ENCODE measurements at places on chromosomes 7 and 10.

DNA sequence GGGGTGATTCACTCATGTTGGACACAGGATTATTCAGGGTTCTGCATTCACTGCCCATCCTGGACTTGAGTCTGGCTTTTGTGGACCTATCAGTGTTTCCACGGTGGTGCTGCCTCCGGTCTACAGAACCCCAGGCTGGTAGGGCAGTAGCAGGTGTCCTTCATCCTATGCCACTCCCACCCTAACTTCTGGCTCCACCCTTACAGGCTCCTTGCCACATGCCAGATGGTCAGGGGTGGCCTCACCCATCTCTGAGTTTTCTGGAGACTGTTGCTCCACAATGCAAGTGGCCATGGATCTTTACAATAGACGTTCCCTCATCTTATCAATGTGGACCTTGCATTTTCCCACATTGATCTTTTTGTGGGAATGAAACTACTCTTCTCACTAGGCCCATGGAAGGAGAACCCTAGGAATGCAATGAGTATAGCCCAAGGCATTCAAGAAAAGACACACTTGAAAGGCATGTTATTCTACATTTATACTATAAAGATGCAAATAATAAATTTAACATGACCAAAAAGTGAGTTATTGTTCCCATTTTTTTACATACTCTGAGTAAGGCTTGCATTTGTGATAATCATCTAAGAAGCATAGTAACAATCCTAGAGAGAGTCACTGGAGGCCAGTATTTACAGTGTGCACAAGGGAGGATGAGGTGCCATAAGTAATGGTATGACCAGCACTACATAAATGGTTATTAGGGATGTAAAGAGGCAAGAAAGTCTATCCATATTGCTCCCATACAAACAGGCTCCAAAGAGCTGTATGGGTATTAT is 57.4 kb upstream of the ADO start:
- no peak for DNase-seq

- no peak for DNase-seq
Observed at GRCh38 chr7:122343601-122344302, 39.2 kb upstream of the FEZF1 start.

DNA sequence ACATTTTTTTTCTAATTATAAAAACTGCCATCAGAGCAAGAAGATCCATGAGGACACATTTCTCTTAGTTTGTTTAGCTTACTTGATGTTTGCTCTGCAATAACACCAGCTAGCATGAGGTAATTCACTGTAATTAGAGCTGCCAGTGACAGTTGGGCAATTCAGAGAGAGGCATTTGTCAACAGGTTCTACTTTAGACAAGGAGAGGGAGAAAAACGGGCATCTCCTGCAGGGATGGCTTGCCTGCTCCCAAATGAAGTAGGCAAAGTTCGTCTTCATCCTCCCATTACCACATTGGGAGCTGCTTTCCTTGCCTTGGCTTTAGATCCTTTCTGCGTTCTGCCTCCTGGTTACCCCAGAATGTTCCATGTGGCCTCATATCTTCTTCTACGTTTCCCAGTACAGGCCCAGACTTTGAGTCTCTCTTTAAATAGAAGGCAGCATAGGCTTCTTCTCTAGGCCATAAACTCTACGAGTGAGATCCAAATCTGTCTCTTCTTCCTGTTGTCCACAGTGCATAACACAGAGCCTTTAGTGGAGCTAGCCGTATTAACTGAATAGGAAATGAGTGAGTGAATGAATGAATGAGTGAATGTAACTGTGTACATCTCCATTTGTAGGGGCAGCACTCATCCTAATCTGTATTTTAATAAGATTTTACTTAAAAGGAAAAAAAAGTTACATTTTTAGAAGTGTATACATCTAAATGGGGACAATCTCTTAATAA is 21.2 kb downstream of the ASB15 start:
- DNase-seq, result no peak

GRCh38 chr10:26528048-26528447 is 89.9 kb downstream of the APBB1IP start:
- DNase-seq, result no peak

DNA sequence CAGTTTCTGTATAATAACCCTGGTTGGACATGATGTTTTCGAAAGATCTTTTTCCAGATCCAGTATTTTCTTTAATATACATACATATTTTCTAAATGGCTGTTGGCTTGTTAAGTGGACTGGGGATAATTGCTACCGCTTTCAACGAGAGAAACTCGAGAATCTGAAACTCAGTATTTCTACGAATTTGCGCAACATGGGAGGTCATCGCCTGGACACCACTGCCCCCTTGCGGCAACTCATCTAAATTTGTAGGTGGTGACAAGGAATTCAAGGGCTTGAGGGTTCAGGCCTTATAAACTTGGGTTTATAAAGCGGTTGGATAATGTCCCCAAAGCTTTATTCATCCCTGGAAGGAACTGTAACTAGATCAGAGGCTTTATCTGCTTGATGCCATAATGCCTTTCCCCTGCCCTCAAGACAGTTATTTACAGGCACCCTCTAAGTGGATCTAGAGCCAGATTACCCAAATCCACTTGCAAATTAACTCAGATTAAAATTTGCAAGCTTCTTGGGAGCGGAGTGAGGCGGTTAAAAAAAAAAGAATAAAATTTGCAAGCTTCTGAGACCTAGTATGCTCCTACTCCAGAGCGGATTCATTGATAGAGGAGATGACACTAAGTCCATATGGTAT is 21.3 kb upstream of the KCNK18 start:
- no peak for DNase-seq

- DNase-seq, result no peak
Observed at GRCh38 chr7:38451840-38452239, 178.4 kb upstream of the TARP start.

GRCh38 chr7:141012696-141013344 is 1.9 kb downstream of the MRPS33 start:
- no peak for DNase-seq

GRCh38 chr7:121083138-121083789 is 94.8 kb downstream of the CPED1 start:
- no peak for DNase-seq

- no peak for DNase-seq
Observed at GRCh38 chr7:33774762-33775523, 130.4 kb upstream of the BMPER start.

- no peak for DNase-seq
Observed at GRCh38 chr7:143361552-143362130, 872 bp downstream of the FAM131B start.

- no peak for DNase-seq
Observed at GRCh38 chr7:139656387-139656786, 121.4 kb downstream of the HIPK2 start.

DNA sequence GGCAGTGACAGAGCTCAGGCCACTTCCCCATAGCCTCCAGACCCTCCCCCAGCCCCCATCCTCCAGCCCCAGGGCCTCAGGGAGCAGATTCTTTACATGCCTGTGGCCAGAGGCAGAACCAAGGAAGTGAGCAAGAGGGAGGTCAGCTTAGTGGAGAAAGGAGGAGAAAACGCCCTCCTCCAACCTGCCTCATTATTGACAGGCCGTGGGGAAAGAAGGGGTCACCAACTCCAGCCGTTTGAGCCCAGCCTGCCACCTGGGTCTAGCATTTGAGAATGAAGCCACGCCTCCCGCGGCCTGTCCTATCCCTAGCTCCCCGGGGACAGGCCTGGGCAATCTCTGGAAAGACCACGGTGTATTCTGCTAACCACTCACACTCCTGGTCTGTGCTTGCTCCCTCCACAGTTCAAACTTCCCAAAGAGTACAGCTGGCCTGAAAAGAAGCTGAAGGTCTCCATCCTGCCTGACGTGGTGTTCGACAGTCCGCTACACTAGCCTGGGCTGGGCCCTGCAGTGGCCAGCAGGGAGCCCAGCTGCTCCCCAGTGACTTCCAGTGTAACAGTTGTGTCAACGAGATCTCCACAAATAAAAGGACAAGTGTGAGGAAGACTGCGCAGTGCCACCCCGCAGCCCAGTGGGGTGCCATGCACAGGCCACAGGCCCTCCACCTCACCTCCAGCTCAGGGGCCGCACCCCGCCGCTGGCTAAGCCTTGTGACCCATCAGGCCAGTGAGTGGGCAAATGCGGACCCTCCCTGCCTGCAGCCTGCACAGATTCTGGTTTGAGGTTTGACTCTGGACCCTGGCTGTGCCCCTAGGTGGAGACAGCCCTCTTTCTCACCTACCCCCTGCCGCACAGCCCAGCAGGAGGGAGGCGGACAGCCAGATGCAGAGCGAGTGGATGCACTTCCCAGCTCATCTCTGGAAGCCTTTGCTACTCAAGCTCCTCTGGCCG is 14.3 kb upstream of the TRIM8 start:
- no peak for DNase-seq

DNA sequence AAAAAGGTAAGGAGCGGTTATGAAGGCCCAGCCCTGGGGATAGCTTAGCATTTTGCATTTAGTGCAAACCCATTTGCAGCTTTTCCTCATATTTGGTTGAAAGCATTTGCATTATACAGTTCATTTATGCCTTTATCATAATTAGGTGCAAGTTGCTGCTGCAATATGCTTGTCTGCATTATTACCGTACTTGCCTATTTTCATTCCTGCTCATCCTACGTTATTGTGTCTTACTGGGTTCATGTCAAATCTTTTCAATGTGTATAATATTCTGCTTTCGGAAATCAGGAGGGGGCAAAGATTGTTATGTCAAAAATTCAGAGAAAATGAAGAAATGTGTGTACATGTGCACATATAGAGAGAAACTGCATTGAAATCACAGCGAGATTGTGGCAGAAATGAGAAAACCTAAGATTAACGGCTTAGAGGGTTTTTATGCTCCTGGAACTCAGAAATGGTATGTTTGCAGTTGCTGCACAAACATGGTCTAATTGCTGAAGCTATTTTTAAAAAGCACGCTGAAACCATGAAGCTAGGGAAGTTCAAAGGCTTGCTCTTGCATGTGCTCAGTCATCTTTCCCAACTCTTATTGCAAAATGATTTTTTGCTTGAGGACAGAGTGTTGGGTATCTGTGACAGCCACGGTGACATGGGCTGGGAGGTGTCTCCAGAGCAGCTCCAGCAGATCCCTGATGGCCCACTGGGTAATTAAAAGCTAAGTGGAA is 613.2 kb downstream of the SDK1 start:
- DNase-seq, result no peak

DNA sequence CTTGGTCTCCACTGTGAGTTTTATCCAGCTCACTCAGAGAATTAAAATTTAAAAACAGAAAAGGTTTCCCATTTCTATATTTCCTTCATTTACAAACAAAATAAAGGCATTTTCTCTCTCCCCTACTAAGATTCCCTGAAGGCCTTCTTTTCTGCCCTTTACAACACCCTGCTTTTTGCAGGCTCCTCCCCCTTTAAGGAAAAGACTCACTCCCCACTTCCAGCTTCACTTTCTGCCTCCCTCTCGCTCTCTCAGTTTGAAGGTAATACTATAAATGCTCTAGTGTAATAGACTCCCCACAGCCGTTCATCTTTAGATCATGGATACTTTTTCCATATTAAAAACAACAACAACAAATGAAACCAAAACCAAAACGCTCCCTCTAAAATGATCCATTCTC is 53.3 kb downstream of the CDHR3 start:
- no peak for DNase-seq

DNA sequence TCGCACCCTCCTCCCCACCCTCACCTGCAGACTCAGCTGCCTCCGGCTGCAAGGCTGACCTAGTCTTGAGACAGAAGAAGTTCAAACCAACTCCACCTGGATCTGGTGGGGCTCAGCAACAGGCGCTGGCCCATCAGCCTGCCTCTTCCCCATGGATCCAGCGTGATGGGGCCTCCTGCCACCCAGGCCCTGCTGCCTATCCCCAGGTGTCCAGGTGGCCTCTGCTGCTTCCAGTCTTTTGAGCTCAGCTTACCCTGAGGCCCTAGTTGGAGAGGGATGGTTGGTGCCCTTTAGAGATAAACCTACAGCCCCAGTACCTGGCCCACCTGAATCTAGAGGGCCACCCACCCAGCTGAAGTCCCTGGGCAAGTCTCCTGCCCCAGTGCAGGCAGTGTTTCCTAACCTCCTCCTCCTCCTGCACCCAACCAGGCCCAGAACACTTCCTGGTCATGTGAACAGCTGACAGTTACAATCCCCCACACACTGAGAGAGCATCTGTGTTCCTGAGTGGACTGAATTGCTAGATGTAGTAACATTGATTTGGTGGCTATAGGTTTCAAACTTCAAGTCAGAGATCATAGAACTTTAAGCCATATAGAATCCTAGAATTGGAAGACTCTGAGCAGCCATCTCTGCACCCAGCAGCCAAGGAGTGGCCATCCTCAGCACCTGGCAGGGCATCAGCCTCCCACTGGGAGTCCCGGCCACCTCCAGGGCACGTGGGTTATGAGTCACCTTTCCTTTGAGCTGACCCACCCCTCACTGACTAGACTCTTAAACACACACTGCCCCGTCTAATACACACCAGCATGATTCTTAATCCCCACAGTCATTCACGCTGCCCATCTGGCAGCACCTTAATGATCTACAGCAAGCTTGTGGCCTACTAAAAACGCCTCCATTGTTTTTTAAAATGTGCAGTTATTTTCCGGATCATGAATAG is 51.9 kb downstream of the ALOX5 start:
- DNase-seq, result no peak

DNA sequence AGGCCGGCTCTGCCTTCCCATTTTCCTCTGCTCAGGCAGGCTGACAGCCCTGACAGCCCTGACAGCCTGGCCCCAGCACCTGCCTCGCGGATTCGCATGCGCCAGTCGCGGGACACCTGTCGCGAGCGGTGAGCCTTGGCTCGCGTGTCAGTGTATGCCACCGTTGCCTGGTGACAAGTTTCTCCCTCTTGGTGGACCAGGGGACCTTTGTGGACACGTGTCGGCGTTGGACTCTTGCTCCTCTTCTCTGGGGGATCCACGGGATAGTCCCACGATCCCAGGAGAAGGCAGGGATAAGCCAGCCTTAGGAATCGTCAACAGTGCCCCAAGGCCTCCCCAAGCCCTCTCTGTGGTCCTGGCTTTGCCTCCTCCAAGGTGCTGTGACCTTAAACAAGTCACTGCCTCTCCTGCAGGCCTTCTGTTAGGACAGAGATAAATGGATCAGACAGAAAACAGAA is 18.1 kb upstream of the ZNF273 start:
- no peak for DNase-seq

DNA sequence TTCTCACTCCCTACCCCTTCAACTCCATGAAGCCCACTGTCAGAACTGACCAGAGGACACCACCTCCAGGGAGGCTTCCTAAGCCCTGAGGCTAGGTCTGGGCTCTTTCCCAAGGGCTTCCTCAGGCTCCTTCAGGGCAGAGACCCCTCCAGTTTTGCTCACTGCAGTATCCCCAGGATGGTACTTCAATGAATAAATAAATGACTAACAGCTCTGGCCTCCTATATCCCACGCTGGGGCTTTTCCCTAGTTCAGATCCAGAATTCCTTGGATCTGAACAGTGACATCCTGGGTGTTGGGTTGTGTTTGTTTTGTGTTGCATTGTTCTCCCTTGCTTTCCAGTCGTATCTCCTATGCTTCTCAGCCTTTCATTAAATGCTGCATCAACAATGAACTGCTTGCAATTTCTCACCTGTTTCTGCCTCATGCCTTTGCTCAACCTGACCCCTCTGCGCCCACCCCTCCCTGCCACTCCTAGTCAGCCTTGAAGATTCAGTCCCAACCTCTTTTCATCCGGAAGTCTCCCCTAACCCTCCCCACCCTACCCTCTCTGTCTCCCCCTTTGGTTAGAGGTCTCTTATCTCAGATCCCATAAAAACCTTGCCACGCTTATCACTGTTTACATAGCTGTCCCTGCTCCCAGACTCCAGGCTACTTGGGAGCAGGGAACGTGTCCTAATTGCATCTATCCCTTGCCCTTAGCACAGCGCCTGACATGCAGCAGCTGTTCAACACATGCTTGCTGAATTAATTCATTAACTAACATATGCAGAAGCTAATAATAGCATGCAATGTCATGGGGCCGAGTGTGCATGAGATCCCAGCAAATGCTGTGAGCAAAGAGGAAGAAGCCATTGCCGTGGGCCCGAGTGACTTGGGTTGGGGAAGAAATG is 41.7 kb downstream of the PPP1R3C start:
- DNase-seq, result no peak
